Activated T-cell treated with anti-CD3 and anti-CD28 coated beads for 1 hour (primary cell): ENCODE measurements at places on chromosomes 3 and 15.
A peak's percentile ranks its signal among the peaks of the same experiment; 100 is the strongest.

DNA sequence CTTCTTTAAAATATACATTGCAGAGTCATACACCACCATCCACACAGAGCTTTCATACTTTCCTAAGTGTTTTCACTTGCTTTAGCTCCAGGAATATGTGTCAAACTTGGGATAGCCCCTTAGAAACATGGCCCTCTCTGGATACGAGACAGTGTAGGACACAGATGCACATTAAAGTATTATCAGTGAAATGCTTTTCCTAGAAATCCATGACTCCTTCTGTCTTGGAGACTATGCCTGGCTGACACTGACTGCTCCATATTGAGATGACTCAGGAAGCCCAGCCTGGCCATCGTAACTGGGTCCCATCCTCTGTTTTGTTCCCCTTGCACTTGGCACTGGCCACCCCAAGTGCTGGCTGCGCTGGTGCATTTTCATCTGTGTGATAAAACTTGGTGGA lies 204.8 kb downstream of the PDZRN3 start:
- no peak for DNase-seq

DNA sequence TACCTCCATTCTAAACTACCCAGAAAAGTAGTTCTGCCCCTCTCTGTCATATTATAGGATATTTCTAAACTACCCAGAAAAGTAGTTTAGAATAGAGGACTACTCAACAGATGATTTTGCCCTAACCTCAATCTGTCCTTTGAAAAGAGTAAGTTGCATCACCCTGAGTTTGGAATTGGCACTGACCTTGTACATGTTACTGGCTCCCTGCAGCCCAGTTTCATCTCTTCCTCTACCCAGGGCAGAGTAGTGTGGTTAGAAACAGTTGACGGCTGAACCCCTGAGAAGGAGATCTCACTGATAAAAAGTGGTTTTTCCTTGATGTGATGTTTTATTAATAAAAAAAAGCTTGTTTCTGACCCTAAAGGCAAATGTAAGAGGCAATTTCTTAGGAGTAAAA lies 340.5 kb upstream of the NECTIN3 start:
- DNase-seq, result no peak

DNA sequence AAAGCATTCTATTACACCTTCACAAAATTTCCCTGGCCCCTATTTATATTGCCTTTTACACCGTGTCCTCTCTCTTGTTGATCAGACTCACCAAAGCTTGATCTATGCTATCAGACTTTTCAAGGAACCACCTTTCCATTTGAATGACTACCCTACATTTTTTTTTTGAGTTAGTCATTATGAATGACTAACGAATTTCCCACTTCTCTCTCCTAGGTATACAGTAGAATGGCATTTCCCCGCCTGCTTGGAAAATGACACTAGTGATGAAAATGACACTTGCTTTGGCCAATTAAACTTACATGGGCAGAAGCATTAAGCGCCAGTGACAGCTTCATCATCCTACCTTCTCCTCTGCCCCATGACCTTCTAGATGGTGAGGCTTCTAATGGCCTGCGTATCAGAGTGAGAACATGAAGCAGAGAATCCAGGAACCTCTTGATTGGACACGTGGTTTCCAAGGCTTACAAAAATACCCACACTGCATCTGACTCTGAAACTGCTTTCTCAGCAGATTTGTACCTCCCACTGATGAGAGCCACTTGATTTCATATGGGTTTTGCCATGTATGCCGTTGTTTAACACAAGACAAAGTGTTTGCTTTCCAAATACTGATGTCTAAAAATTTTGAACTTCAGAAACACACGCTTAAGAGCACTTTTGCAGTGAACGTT lies 370.5 kb downstream of the CTNNB1 start:
- no peak for DNase-seq

DNA sequence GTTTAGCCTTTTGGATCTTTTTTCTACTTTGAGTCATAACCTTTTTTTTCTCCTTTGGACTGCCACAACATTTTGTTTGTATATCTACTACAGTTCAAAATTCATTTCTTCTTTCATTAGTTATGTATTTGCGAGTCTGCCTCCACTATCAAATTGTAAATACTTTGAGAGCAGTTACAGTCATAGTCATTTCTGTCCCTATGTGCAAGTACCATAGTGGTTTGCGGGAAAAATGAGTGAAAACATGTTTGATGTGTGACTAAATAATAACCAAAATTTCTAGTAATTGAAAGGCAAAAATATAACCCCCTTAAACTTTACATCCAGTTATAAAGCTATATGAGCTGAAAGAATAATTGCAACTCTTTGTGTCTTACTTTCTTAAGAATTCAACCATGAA lies 45.8 kb upstream of the CCDC50 start:
- DNase-seq, result no peak

- DNase-seq, result no peak
Observed at GRCh38 chr15:66789029-66790025, 87.3 kb downstream of the SMAD6 start.

GRCh38 chr15:33234020-33234461 lies 39.5 kb upstream of the FMN1 start:
- no peak for DNase-seq

GRCh38 chr3:100002599-100003350 lies 111.5 kb downstream of the FILIP1L start:
- no peak for DNase-seq

GRCh38 chr3:111906656-111907055 lies 47.6 kb downstream of the PHLDB2 start:
- DNase-seq, result no peak

- no peak for DNase-seq
Observed at GRCh38 chr15:88419830-88420229, 47.4 kb downstream of the MRPL46 start.

DNA sequence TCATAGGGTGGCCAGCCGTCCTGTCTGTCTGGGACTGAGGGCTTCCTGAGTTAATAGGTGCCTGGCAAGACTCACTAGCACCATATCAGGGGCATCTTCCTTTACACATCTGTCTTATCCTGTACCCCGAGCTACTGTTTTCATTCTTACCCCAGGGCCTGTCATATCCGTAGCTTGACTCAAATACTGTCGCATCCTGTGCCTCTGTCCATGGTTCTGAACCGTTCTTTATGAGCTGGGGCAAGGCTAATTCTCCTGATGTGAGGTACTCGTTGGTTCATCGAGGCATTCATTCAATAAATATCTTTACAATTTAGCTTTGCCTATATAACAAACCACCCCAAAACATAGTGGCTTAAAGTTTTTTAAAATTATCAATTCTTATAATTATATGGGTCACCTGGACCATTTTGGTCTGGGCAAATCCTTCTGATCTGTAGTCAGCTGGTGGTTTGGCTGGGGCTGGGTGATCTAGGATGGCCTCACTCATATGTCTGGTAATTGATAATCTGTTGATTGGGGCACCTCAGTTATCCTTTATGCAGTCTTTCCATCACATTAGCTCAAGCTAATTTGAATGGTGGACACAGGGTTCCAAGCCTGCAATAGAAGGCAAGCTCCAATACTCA lies 121.2 kb downstream of the TLE3 start:
- peak; percentile 36 for DNase-seq

GRCh38 chr15:60251300-60252070 lies 146.3 kb downstream of the ANXA2 start:
- DNase-seq, result no peak

- DNase-seq, result no peak
Observed at GRCh38 chr3:99907959-99908544, 90.4 kb downstream of the CMSS1 start.

DNA sequence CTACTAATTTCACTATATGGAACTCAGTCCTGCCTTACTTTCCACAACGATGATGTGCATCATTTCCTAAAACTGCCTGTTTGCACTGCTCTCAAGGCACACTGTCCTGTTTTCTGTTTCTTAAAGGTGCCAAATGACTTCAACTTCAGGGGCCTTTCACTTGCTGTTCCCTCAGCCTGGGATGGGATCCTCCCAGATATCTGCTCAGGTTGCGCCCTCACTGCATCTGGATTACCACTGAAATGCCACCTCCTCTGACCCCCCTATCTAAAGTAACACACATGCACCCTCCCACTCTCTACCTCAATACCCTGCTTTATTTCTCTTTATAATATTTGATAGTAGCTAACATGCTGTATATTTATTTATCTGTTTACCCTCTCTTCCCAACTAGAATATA lies 123.8 kb upstream of the CMC1 start:
- no peak for DNase-seq

DNA sequence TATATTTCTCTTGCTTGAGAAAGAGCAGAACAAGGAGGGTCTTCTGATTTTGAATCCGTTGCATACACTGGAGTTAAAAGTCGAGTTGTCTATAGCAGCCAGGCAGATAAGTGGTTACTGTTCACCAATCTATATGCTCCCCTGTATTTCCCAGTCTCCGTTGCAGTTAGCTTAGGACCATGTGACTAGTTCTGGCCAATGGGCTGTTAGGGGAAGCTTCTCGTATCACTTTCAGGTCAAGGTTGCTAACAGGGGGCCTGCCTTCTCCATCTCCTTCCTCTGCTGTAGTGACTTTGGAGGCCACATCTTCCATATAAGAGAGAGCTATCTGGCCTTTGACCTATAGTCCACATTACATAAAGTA lies 188.5 kb upstream of the KBTBD8 start:
- no peak for DNase-seq

DNA sequence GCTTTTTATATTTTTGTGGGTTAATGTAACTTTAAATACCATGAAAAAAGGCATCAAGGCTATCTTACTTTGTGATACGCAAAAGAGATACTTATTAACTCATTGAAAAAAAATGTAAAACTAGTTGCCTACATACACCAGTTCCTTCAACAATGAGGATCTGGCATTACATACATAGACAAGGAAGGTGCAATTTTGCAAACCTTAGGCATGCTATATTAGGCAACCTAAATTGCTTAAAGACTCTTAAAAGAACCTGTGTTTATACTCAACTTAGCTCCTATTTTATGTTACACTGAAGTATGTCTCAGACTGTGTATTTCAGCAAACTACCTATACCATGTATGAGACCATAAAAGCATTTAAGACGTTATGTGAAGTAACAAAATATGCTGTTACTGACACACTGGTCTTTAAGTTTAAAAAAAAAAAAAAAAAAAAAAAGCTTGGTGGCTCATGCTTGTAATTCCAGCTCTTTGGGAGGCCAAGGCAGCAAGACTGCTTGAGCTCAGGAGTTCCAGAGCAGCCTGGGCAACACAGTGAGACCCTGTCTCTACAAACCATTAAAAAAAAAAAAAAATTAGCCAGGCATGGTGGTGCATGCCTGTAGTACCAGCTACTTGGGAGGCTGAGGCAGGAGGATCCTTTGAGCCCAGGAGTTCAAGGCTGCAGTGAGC lies 9.1 kb downstream of the TASOR start:
- no peak for DNase-seq

- DNase-seq, result no peak
Observed at GRCh38 chr3:125165189-125165947, 47.2 kb downstream of the SLC12A8 start.

DNA sequence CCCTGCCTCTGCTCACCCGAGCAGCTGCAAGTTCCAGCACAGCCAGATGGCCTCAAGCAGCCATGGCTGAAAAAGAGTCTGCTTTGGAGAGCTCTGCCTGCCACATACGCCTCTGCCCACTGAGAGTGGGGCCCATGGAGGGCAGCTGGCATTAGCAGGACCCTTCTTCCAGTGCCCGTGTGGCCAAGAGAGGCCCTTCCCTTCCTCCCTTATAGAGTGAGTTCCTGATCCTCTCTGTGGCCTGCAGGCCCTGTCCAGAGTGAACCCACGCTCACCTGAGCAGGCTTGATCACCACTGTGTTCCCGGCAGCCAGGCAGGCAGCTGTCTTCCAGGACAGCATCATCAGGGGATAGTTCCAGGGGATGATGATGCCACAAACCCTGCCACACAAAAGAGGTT lies 41.4 kb upstream of the SLC41A3 start:
- DNase-seq, result no peak

DNA sequence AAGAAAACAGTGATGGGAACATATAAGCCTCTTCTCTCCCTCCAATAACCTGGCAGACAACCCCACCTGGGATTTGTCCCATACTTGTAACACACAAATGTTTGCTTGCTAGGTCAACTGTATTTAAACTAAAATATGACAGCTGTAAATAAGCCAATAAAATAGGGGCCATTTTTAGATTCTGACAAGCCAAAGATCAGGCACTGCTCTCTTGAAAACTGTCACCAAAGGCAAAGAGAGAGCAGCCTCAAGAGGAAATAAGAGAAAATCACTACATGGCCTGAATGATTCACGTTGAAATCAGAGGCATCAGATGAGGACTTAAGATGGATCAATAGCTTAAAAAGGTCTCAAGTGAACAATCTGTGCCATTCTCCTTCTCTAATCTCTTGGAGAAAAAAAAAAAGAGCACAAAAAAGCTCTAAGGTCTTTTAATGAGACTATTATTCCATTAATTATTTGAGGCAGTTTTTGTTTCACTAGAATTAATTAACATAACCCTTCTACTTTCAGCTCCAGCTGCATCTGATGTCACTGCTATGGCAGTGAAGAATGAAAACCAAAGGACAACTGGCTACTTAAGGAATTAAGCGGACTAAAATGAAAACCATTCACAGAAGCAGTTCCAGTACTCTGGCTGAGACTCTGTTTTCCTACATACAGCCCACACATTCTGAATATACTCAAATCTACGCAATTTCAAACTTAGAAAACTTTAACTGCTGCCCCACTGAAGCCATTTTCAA lies 19.0 kb downstream of the MYO5A start:
- no peak for DNase-seq

DNA sequence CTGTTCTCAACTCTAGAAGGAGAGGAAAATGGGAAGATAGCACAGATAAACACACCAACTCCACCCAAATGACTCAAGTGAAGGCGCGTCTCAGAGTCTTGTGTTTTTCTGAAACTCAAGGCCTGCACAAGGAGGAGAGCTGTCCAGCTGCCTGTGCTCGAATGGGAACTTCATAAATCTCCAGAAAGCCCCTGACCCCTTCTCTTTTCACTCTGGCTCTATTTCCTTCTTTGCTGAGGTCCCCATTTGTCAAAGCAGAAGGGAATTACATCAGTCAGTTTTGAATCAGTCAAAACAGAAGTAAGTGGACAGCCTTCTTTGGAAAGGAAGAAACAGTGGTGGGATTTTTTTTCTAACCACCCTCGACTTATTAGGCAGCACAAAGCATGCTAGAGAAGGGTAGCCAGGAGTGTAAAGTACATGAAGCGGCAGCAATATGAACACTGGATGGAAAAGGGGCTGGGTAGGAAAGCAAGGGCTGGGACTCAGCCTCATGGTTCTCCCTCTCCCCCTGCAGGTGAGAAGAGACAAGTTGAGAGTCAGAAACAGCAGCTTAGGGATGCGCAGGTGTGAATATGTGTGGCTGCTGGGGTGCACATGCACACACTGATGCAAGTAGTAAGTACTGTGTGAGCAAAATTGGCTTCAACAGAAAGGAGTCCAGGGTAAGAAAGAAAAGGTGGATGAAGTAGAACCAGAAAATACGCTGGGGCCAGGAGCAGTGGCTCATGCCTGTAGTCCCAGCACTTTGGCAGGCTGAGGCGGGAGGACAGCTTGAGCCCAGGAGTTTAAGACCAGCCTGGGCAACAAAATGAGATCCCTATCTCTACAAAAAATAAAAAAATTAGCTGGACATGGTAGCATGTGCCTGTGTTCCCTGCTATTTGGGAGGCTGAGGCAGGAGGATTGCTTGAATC lies 36.6 kb upstream of the MAGEF1 start:
- no peak for DNase-seq

- no peak for DNase-seq
Observed at GRCh38 chr3:165133188-165133899, 55.0 kb upstream of the SI start.
